ENCODE measurements at places on chromosomes 3 and 15.

GRCh38 chr15:62624547-62625378, 417.8 kb upstream of the TPM1 start:
- no peak for DNase-seq

DNA sequence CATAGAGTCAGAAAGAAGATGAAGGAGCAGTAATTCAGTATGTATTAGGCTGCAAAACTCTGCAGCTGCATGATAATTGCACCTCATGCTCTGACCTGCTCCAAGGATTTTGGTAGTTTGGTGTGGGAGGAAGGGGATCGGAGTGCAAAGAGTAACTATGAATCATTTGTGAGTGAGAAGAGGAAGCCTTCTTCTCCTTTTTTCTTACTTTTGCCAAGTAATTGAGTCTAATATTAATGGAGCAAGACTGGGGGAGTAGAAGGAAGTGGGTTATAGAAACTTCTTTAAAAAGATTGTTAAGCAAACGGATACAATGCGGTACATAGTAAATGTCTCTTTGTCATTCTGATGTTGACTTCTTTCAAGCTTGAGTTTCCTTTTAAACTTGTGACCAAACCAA, 276.5 kb downstream of the EDEM1 start:
- DNase-seq = no peak

- no peak for DNase-seq
Measured at GRCh38 chr3:49791571-49791970, 5.2 kb upstream of the IP6K1 start.

GRCh38 chr3:118754406-118755252, 280.0 kb downstream of the IGSF11 start:
- DNase-seq = no peak

GRCh38 chr3:187368251-187369088, at the start of gene RTP4:
Gene RTP4, plus strand, starts transcription at chr3:187368385. Its CDS starts 57 bp downstream, at chr3:187368442.
- peak; percentile 64 for DNase-seq

DNA sequence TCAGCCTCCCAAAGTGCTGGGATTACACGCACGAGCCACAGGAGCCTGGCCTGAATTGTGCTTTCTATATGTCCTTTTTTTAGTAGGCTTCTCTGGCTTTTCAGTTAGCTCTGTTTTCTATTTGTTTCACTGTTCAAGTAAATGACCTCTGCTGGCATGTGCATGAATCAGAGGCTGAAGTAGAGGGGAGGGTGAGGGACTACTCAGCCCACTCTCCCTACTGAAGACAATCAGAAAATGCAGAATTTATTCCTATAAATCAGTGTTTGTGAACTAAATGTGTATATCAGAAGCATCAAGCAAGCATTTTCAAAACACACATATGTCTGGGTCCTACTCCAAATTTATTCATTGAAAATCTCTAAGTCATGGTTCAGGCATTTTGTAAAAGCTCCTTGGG, 45.0 kb downstream of the ZMAT3 start:
- DNase-seq = no peak

DNA sequence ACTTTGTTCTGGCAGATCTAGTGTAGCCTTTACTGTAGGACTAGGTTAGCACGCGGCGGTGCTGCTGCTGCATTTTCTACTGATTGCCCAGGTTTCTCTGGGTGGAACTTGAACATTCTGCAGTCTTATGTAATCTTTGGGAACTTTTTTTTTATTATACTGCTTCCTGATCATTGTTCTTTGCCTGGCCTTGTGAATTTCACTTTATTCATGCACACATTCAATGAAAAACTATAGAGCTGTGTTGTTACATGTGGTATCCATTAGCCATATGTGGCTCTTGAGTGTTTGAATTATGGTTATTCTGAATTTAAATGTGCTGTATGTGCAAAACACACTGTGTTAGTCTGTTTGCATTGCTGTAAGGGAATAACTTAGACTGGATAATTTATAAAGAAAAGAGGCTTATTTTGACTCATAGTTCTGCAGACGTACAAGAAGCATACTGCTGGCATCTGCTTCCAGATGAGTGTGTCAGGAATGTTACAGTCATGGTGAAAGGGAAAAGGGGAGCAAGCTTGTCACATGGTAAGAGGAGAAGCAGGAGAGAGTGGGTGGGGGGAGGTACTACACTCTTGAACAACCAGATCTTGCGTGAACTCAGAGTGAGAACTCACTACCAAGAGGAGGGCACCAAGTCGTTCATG, 26.5 kb downstream of the MEF2A start:
- DNase-seq = no peak

GRCh38 chr3:52809149-52809548, 14.6 kb downstream of the ITIH3 start:
- DNase-seq = no peak

- DNase-seq = no peak
Measured at GRCh38 chr3:59540241-59540640, 490.4 kb upstream of the CFAP20DC start.

GRCh38 chr15:68234060-68234459, 4.5 kb upstream of the CLN6 start:
- DNase-seq = no peak

DNA sequence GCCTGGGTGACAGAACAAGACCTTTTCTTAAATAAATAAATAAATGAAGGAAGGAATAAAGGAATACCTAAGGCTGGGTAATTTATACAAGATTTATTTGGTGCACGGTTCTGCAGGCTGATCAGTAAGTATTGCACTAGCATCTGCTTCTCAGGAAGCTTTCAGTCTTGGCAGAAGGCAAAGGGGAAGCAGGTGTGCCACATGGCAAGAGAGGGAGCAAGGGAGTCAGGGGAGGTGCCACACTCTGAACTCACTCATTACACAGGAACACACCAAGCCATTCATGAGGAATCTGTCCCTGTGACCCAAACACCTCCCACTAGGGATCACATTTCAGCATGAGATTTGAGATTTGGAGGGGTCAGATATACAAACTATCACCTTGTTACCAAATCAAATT, 56.4 kb downstream of the PRKCI start:
- no peak for DNase-seq

- DNase-seq = no peak
Measured at GRCh38 chr3:194718079-194718478, 32.4 kb downstream of the FAM43A start.

GRCh38 chr3:130468311-130468710, 48.7 kb upstream of the COL6A6 start:
- DNase-seq = no peak
